Activated T-helper 1 cell treated with anti-CD3 and anti-CD28 coated beads, Interleukin-12 subunit alpha, Interleukin-12 subunit beta, Interleukin-2, Interleukin-4 antibody, amounts not matched to agents 30 ng/mL and 10 ng/mL and 1 ng/mL, durations not matched to agents 14 hours and 24 hours and 36 hours (primary cell): ENCODE measurements at places on chromosomes 2 and 18. TPM values are rescaled to one million over a fixed set of nuclear protein-coding genes. Genes with fewer than 3 reads are reported as not detected.

- H3K4me1 ChIP-seq: no peaks in the 10 kb centered on the region
- H3K27me3 ChIP-seq: no peaks in the 10 kb centered on the region
- DNase-seq: no peak
- H3K4me3 ChIP-seq: no peak overlapping the region
- H3K36me3 ChIP-seq: no peaks in the 10 kb centered on the region
- no peak overlapping the region for H3K27ac ChIP-seq
Measured at GRCh38 chr2:238569507-238570195, 142.9 kb downstream of the ASB1 start.

Gene RALBP1
- total RNA-seq: 40.9 and 42.4 TPM in 2 replicates

Gene FSHR
- not detected in 2 replicates for total RNA-seq

GRCh38 chr2:116935097-116935814 lies 879.2 kb upstream of the DDX18 start:
- no peaks in the 10 kb centered on the region for H3K36me3 ChIP-seq
- H3K27ac ChIP-seq: no peak overlapping the region
- H3K4me3 ChIP-seq: no peak overlapping the region
- H3K4me1 ChIP-seq: no peaks in the 10 kb centered on the region

- no peaks in the 10 kb centered on the region for H3K27me3 ChIP-seq
- H3K27ac ChIP-seq: no peak overlapping the region
- DNase-seq: no peak
Measured at GRCh38 chr18:56775701-56776100, 124.5 kb downstream of the WDR7 start.

DNA sequence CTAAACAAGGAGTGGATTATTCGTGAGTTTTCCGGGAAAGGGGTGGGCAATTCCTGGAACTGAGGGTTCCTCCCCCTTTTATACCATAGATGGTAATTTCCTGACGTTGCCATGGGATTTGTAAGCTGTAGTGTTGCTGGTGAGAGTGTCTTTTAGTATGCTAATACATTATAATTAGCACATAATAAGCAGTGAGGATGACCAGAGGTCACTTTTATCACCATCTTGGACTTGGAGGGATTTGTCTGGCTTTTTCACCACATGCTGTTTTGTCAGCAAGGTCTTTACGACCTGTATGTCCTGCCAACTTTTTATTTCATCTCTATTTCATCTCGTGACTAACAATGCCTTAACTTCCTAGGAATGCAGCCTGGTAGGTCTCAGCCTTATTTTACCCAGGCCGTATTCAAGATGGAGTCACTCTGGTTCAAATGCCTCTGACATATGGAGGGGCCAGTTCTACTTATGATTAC lies 124.8 kb upstream of the B3GNT2 start:
- H3K4me1 ChIP-seq: no peaks in the 10 kb centered on the region
- H3K27ac ChIP-seq: no peak overlapping the region
- peaks cover 3% of the 10 kb centered on the region for H3K36me3 ChIP-seq
- DNase-seq: no peak
- no peak overlapping the region for H3K4me3 ChIP-seq
- no peaks in the 10 kb centered on the region for H3K27me3 ChIP-seq

- H3K27me3 ChIP-seq: no peaks in the 10 kb centered on the region
- no peaks in the 10 kb centered on the region for H3K4me1 ChIP-seq
- H3K36me3 ChIP-seq: peaks cover 57% of the 10 kb centered on the region
- H3K4me3 ChIP-seq: no peak overlapping the region
- DNase-seq: no peak
- H3K27ac ChIP-seq: no peak overlapping the region
Measured at GRCh38 chr2:216423071-216423470, 10.8 kb downstream of the SMARCAL1 start.

Gene LRP2
- 0.05 and 0.17 TPM in 2 replicates for total RNA-seq

DNA sequence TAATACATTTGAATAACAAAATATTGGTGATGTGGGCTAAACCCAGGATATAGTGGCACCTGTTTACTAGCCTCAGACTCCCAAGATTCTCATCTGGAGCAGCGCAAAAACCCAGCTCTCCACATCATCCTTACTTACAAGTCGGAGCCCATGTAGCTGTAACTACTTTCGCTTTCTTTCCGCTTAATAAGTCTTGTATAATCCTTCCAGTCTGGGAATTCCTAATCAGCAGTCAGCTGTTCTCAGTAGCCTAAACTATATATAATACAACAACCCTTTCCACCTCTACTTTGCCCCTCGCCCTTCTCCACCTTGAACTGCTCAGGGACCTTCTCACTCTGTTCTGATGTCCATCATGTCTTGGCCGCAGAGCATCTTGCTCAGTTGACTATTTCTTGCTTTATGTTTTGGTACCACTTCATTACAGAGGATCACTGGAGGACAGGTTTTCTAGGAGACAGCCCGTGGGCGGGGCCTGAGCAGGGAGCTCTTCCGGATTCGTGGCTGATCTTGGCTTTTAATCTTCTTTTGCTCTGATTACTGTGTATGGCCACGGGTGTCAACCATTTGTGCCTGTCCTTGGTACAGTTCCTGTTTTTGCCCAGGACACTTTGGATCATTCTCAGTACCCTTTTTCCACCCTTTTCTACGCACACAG lies 119.9 kb upstream of the SERTAD2 start:
- H3K36me3 ChIP-seq: no peaks in the 10 kb centered on the region
- H3K4me1 ChIP-seq: peaks cover 11% of the 10 kb centered on the region
- H3K4me3 ChIP-seq: no peak overlapping the region
- no peak overlapping the region for H3K27ac ChIP-seq

- H3K36me3 ChIP-seq: no peaks in the 10 kb centered on the region
- H3K27me3 ChIP-seq: no peaks in the 10 kb centered on the region
- H3K4me1 ChIP-seq: no peaks in the 10 kb centered on the region
- no peak for DNase-seq
- H3K4me3 ChIP-seq: no peak overlapping the region
Measured at GRCh38 chr2:166092889-166093288, 34.9 kb downstream of the SCN1A start.

Gene CCDC141
- 0.78 and 1.2 TPM in 2 replicates for total RNA-seq

Gene GALNT3
- total RNA-seq: 3.8 and 4.8 TPM in 2 replicates

Gene SLC14A1
- total RNA-seq: 0.10 and 0.49 TPM in 2 replicates

DNA sequence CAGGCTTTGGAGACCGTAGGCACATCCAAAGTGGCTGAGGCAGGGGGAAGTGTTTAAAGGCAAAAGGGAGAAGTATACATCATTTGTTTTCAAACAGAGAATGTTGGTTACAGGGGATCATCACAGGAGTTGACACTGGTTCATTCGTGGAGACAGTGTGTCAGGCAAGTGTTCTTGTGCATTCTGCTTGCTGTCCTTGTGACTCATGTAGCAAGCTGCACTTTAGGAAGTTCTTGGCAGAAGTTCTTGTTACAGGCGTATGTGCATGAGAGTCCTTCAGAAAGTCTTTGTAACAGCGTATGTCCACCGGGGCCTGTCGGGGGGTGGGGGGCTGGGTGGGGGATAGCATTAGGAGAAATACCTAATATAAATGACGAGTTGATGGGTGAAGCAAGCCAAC lies 36.5 kb upstream of the B4GALT6 start:
- no peaks in the 10 kb centered on the region for H3K36me3 ChIP-seq
- no peak overlapping the region for H3K4me3 ChIP-seq
- DNase-seq: no peak
- H3K27ac ChIP-seq: no peak overlapping the region
- H3K27me3 ChIP-seq: peaks cover 21% of the 10 kb centered on the region
